Iris pigment epithelial cell (primary cell): ENCODE measurements at places on chromosomes 12 and 14.

DNA sequence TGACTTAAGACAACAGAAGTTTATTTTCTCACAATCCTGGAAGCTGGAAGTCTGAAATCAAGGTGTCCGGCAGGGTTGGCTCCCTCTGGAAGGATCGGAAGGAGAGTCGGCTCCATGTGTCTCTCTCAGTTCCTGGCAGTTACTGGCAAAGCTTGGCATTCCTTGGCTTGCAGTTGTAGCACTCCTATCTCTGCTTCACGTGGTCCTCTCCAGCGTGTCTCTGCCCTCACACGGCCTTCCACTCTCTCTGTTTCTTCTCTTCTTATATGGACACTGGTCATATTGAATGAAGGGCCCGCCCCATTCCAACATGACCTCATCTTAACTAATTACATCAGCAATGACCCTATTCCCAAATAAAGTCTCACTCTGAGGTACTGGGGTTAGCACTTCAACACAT, 60.1 kb upstream of the TUNAR start:
- no peak for DNase-seq

DNA sequence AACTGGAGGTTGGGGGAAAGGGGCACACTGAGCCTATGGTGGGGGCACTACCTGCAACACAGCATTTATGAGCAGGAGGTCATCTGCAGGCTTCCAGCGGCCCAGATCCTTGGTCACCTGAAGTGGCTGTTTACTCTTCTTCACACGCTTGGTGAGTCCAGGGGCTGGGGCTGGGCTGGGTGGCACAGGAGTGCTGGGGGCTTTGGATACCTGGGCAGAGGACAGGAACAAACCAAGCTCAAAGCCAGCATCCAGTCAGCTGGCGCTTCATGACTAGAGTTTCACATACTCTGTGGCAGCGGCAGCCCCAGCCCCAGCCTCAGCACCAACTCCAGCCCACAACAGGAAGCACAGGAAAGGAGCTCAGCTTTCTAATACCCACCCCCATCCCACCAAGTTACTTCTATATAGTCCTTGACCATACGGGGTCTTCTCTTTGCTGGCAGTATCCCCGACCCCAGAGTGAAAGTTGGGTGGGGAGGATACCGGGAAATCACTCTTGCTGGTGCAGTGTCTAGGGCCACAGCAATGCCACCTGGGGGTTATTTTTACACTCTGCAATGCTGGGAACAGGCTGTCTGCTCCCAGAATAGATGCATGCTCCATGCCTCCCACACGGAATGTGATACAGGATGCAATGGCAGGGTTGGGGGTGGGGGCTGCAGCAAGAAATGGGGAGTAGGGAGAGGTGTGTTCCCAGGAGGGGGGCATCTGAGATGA, 3.1 kb downstream of the MCRS1 start:
- DNase-seq = no peak

DNA sequence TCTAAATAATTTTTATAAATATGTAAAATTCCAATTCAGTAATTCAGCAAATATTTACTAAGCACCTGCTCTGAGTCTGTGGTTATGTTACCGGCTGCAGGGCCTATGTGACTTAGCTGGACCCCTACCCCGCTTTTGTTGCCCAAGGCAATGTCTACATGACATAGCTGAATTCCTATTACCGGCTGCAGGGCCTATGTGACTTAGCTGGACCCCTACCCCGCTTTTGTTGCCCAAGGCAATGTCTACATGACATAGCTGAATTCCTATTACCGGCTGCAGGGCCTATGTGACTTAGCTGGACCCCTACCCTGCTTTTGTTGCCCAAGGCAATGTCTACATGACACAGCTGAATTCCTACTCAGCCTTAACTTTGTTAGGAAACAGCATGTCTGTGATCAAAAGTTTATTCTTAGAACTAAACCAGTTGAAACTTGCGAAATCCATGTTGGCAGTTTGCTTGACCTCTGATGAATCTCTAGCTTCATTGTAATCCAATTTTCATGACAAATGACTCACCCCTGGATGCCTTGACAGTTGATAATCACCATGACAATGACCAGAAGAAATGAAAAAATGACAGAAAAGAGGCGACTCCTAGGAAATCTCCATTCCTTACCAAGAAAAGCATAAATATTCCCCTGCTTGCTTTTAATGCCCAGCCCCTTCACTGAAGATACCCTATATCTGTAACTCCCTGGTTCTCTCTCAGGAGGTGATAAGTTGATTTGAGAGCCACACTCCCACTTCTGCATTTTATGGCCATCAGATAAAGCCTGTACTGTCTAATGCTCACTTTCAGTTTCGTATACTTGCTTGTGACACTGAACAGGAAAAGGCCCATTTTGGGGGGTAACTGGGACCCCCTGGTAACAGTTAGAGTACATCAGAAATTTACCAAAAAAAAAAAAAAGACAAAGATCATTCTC, 148.4 kb upstream of the SYT10 start:
- DNase-seq = peak; percentile 82

- DNase-seq = peak; percentile 49
Observed at GRCh38 chr12:32896432-32897280, at the start of gene PKP2. PKP2 (minus strand) TSS chr12:32896777; CDS start chr12:32896731, 46 bp downstream.

DNA sequence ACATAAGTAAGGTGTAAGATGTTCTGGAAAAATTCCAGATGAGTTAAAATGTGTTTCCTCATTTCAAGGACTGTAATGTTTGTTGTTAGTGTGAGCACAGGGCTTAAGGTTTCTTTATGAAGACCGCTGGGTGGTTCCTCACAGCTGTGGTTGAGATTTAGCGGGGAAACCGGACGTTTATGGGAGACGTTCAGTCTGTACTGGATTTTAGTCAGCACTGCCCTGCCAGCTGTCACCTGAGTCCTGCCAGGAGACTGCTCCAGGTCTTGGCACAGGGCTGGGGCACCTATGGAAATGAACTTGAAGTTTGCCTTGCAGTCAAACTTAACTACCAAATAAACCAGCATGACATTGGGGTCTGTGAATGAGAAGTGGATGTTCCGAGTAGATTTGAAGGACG, 555.2 kb downstream of the DIO2 start:
- no peak for DNase-seq

DNA sequence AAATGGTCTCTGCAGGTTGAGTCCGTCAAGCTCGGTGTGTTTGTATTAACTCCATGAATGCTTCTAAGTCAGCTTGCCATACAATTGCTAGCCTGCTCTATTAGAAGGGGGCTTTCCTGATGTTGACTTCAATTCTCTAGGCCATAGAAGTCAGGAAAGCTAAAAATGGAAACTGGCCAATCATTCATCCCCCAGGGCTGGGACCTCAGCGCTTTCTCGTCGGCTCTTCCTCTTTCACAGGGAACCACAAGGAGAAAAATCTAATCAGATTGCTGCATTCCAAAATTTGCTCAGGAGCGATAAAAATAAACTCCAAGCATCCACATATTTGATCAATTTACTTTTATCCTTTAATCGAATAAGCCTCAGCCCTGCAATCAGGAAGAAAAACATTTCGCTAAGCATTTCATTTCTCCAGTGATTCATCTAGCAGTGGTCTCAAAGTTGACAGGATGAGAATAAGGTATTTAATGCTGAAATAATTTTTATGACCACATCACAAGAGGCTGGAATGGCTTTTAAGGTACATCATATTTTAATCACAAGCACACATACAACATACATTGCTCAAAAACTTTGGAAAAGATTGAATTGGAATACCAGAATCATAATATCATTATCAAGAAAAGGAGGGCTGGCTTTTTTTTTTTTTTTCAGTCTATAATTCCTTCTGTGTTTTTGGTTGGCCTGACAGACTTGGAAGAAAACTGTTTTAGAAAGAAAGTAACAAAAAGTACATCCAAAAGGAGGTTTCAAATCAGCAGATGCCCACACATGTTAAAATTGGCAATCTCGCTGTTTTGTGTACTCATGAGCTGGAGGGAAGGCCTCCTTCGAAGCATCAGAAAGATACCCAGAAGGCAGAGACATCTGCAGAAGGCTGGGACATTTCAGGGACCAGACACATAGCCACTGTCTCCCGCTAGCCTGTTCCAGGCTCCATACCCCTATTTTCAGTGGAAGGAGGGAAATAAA, 316.3 kb downstream of the NUAK1 start:
- peak; percentile 9 for DNase-seq

DNA sequence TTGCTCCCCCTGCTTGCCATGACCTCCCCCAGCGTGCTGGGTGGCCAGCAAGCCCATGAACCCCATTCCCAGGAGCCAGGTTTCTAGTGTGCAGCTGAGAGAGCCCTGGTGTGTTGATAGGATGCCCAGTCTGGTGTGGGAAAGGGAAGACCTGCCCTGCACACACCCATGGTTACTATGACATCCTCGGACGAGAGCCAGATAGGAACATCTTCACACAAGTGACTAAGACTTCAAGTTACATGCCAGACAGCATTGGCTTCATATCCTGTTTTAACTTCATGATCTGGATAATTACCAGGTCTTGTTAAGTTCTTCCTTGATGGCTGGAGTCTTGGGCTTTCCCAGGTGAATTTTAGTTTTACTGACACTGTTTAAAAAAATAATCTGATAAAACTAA, 196.6 kb upstream of the EGLN3 start:
- no peak for DNase-seq

GRCh38 chr12:66119870-66120241, 10.7 kb downstream of the LLPH start:
- no peak for DNase-seq

DNA sequence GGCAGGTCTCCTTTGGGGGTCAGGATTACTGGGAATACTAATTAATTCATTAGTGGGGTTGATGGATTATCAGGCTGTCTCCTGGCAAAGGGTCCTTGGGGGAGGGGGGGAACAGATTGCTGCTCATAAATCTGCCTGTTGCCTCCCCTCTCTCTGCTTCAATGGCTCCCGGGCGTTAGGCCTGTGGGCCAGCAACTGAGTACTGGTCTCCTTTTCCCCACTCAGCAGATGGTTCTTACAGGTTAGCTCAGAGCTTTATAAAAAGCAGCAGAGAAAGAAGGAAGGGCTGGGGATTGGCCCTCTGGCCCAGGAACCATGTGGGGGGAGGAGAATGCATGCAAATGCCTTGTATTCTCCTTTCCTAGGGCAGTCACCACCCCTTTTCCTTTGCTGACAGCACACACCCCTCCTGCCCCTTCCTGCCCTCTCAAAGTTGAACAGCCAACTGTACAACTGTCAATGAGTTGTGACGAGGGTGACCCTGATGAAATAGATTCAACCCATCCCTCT, 2.3 kb upstream of the NEUROD4 start:
- DNase-seq = no peak

DNA sequence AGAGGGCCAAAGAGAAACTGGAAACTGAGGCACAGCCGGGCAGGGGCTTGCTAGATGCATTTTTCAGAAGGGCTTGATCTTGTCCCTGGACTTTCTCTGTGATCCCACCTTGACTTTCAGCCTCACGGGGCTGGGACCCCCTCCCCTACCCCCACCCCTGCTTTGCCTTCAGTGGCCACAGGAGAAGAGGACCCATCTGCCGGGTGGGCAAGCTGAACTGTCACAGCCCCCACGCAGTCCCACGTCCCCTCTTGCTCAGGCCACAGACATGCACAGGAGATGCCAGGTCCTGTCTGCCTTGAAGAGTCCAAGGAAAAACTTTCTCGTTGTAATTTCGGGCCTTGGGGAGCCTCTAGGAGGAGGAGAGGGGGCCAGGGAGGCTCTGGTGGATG, 158.9 kb downstream of the KIF26A start:
- no peak for DNase-seq

GRCh38 chr12:3336606-3337311, 154.2 kb upstream of the PRMT8 start:
- no peak for DNase-seq
